Stimulated activated CD4-positive, alpha-beta T cell treated with anti-CD3 and anti-CD28 coated beads, Interleukin-1b, Interleukin-23, amount 100 ng/mL, for 1 hour (primary cell): ENCODE measurements at places on chromosomes 3 and 15.

DNA sequence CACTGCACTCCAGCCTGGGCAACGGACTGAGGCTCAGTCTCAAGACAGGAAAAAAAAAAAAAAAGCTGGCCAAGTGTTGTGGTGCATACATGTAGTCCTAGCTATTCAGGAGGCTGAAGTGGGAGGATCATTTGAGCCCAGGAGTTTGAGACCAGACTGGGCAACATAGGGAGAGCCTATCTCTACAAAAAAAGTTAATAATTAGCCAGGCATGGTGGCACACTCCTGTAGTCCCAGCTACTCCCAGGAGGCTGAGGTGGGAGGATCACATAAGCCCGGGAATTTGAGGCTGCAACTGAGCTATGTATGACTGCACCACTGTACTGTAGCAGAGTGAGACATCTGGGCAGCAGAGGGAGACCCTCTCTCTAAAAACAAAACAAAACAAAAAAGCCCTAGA, 58.9 kb downstream of the RBPMS2 start:
- DNase-seq, result no peak

GRCh38 chr3:28476194-28476593, 127.6 kb upstream of the AZI2 start:
- no peak for DNase-seq

GRCh38 chr3:99901200-99901926, 83.7 kb downstream of the CMSS1 start:
- no peak for DNase-seq

DNA sequence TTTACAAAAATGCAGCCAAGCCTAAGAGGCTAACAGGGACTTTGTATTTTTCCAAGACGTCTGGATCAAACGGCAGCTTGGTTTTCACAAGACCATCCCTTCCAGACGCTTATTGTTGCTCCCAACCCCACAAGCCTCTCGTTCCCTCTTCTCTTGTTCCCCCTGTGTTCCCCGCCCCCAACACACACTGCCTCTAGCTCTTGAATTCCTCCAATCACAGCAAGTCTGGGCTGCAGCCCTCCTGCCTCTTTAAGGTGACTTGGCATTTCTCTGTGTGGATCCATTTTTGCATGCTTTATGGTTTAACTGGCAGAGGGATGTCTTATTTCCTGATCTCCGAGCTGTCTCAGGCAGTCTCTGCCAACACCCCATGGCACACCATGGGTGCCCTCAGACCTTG, 182.2 kb downstream of the ABHD5 start:
- no peak for DNase-seq

GRCh38 chr15:27017168-27017809, 46.3 kb downstream of the GABRG3 start:
- DNase-seq, result no peak

- DNase-seq, result no peak
These were observed 831.0 kb downstream of the TUSC7 start for GRCh38 chr3:117540597-117540996.

DNA sequence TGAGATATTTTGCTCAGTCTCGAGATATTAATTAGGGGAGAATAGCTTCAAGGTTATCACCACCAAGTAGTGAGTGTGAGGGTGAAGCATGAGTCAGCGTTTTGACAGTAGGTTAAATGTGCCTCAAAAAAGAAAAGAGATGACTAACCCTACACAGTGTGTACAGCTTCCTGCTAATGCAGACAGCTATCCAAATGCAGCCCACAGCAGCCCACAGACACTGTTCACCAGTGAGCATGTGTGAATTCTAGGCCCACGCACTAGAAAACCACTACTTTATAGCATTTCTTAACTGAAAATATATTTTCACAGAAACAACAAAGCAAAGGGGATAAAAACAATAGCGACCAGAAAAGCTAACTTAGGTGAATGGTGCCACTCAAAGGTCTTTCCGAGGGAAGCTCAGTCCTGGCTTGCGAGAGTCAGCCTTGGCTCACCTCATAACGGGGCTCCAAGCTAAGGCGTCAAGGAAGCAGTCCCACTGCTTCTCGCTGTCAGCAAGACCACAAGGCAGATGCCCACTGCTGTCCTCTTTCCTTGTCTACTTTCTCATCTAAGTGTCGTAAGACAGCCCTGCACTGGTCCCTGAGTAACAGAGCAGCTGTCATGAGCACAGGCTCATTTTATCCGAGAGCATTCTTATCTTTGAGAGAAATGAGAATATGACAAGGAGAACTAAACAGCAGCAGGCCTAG, 47.6 kb downstream of the TXNRD3 start:
- DNase-seq, result no peak

GRCh38 chr3:20141316-20141715, 44.7 kb downstream of the SGO1 start:
- no peak for DNase-seq

GRCh38 chr15:67116742-67117141, 51.3 kb downstream of the SMAD3 start:
- no peak for DNase-seq

- no peak for DNase-seq
These were observed 26.9 kb downstream of the MAP1A start for GRCh38 chr15:43544266-43544665.

DNA sequence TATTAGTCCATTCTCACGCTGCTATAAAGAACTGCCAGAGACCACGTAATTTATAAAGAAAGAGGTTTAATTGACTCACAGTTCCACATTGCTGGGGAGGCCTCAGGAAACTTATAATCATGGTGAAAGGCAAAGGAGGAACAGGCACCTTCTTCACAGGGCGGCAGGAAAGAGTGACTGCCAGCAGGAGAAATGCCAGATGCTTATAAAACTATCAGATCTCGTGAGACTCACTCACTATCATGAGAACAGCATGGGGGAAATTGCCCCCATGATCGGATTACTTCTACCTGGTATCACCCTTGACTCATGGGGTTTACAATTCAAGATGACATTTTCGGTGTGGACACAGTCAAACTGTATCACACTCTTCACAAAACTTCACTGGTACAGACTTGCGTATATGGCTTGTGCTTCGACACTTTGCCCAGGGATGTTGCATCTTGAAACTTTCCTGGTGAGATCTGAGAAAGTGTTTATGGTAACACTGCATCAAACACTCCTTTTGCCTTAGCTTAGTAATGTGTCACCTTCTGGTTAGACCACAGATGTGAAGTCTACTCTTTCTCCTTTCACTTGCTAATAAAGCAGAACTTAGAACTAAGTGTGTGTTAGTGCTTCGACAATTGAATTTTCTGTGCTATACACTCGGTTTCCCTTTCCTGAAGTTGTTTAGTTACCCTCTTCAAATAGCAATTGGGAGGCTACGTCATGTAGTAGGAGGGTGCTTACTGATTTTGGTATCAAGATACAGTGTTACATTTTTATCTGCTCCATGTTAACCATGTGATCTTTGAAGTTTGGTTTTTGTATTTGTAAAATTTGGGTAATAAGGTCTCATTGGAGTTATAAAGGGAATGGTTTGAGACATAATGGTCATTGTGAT, 185.7 kb downstream of the LPP start:
- DNase-seq, result no peak

DNA sequence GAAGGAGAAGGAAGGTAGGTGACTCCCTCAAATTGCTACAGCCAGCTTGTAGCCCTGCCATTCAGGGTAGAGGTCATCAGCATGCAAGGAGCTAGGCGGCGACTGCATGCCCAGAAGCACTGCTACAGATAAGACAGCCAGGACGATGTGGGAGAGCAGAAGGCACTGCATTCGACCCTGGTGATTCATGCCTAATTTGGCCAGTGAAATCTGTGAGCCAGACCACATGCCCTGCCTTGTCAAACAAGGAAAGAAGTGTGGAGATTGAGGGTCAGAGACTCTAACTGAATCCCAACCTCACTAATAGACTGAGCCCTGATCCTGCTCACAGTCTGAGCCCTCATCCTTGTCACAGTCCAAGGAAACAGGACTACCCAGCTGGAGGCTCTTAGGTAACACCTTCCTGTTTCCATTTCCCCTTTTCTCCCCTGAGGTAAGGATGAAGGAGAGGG, 86.6 kb downstream of the LINGO1 start:
- no peak for DNase-seq

DNA sequence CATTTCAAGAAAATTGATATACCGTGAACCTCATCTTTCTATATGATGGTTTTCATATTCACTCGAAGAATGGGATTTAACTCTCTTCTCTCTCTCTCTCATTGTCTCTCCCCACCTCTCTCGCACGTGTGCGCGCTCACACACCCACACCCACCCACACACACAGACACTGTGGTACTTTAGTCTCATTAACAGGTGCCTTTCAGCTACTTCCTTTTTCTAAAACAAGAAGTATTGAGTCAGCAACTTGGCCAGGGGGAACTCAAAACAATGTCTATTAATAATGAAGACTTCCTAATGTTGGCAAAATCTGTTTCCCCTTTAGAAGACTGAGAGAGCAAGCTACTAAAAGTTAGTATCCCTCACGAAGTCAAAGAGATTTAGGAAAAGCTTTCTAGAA, 150.7 kb downstream of the TMCO5A start:
- DNase-seq, result no peak

DNA sequence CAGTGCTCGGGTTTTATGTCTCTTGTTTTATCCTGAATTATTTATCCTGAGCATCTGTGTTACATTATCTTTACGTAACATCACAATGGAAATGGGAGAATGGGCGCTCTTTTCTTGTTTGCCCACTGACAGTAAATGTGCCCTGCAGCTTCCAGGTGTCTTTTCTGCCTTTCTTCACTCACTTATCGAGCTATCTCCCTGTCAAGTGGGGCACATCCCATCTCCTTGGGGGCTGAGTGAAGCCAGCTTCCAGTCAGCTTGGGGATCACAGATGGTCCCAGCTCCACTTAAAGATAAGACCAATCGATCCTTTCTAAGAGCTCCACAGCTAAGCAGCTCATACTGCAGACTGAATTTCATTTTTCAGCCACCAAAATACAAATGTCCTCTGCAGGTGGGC, 125.8 kb downstream of the KBTBD8 start:
- DNase-seq, result no peak

DNA sequence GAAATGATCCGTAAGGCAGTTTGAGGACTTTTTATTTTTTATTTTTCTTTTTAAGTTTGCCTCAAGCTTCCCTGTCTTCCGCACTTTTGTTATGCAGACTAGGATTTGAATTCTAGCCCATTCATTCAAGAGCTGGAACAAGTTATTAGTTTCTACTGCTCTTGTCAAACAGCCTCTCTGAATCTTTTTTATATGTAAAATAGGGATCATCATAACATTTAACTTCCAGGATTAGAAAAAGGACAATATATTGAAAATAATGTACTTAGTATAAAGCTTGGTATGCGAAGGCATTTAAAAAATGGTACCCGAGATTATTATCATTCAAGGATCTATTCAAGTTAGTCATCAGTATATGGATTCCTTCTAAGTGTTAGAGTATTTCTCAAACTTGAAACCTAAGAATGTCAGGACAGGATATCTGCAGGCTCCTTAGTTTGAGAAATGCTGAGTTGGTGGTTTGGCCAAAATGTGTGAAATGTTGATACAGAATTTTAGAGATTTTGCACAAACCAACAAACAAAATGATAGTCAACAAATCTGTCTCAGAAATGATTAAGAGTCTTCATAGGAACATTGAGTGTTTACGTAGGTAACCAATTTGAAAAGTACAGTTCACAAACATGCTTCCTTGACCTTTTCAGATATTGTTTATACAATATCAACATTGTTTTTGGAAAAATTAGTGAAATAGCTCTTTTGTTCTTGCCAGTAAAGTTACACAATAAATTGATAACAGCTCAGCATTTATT, 40.5 kb upstream of the IGSF10 start:
- DNase-seq, result no peak

GRCh38 chr3:142447301-142447851, 461 bp downstream of the XRN1 start:
- DNase-seq, result no peak

DNA sequence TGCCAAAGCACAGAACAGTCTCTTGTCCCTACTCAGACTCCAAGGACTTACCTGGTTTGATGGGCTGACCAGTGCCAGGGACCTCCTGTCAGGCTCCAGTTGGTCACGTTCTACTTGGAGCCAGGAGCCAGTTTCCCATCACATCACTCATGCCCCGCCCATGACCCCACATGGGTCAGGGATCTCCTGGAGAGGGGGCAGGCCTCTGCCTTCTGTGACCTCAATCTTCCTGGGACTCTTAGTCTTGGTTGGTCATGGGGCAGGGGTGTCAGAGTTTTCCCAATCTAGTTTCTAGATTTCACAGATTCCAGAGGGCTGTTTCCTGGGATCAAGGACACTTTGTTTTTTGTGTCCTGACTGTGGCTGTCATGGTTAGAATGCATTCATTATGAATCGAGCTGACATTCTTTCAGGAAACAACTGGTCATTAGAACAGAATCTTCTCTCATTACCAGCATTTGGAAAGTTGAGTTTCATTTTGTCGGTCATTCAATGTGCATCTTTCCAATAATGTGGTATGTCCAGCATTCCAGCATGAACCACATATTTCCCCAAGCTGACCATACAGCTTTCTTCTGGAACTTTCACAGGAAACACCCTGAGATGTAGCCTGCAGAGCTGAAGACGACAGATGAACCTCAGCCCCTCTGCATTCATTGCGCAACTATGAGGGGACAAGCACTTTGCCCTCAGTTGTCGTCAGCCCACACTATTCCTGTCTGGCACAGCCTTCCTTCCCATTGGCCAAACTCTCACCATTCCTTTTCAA, 19.8 kb downstream of the CYP19A1 start:
- DNase-seq, result no peak

DNA sequence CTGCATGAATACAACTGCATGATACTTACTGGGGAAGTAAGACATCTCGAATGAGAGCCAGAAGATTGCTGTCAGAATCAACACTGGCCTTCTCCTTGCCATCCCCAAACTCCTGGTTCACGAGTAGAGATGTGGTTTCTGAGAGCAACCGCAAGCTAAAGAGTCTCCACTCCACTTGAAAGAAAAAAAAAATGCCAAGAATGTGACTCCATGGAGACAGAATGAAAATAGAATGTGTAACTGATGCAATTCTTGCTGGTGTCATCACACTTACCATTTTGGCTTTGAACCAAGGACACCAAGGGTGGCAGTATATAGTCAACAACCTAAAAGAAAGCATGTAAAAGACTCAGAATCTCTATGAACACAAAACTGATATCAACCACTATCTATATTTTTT, 280.4 kb downstream of the ULK4 start:
- no peak for DNase-seq
